Left colon (tissue), 2 donors: ENCODE measurements at places on chromosomes 1 and 21. TPM values are rescaled to one million over a fixed set of nuclear protein-coding genes. Genes with fewer than 3 reads are reported as not detected.

GRCh38 chr1:171984850-171985485 is 143.7 kb downstream of the DNM3 start:
- no peak for DNase-seq

- DNase-seq = no peak
These were observed 31.5 kb downstream of the GPR52 start for GRCh38 chr1:174479281-174479680.

DNA sequence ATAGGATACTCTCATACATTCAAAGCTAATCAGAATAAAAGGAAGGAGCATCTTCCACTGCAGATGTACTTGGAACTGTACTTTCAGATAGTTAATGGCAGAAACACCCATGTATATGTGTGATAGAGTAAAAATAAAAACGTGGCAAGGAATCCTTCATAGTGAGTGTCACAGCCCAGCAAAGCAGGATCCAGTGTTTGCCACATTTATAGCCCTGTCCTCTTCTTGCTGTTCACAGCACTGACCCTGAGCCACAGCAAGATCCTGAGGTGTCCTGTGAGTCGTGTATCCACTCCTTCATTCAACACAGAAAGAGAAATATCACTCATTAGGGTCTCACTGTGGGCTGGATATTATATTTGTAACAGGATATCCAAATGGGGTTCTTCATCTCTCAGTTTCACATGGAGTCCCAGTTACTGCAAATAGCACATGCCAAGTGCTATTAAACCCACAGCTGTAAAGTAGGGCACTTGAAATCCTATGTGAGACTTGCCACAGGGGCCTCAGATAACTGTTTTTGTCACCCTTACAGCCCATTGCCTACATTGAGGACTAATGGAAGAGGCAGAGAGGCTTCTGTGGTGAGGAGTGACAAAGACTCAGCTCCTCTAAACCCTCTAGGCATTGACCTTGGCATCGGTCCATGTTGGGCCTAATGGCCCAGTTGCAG is 41.3 kb downstream of the CYP2J2 start:
- DNase-seq = no peak

DNA sequence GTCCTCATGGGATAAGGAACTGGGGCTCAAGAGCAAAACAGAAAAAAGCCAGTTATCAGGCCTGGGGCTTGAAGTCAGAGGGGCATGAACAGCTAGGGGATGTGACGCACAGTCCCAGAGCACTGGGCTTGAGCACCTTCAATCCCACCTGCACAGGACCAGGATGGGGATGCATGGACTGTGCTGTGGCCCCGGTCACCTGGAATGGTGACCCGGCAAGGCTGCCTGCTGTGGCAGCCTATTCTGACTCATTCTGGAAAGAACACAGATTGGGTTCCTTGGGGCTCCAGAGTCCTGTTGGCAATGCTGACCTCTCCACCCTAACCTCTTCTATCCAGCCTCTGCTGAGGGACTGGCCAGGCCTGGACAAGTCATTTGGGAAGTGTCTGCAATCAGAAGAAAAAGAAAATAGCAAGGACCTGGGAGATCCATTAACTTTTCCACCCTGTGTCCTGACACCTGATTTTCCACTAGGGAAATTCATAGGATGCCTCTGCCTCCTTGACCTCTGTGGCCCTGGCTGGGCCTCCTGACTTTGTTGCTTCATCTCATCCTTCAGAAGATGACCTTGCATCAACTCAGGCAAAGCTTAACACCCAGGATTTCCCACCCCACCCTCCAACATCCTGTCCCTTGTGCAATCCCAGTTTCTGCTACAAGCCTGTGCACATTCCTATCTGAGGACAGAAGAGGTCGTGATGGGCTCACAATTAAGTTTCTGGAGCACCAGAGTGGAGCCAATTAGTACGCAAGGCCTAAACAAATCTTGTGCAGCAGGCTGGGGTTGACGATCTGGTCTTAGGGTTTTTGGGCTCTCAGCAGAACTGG is 17.9 kb upstream of the FMOD start:
- DNase-seq = peak; percentile 58

GRCh38 chr1:59432531-59433439 is 135.9 kb downstream of the FGGY start:
- DNase-seq = no peak

DNA sequence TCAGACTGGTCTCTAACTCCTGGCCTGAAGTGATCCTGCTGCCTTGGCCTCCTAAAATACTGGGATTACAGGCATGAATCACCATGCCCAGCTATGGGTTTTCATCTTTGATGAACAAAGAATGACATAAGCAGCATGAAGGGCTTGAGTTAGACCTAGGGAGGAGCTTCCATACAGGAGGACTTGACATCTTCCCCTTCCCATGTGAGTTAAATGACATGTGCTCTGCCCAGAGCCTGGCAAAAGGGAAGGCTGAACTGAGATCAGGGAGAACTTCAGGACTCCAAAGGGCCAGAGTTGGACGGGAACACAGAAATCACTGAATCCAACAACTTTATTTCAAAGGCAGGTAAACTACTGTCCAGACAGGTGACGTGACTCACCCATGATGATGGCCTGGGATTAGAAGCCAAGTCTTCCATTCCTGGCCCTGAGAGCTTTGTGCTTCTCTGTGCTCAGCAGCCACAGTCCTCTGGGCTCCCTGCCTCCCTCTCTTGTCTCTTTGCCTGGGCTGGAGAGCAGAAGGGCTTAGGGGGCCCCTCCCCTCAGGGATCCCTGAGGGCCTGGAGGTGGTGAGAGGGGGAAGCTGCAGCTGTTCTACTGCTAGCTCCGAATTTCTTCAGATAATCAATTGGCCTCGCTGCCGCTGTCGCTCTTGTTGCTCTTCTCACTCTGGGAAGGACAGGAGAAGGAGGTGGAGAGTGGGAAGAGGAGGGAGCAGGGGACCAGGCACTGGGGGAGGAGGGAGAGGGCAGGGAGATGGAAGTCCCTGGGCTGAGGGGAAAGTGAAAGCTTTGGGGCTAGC is 7.6 kb downstream of the NHLH1 start:
- DNase-seq = no peak

- DNase-seq = no peak
These were observed 49.6 kb upstream of the DAB1 start for GRCh38 chr1:57473448-57473847.

DNA sequence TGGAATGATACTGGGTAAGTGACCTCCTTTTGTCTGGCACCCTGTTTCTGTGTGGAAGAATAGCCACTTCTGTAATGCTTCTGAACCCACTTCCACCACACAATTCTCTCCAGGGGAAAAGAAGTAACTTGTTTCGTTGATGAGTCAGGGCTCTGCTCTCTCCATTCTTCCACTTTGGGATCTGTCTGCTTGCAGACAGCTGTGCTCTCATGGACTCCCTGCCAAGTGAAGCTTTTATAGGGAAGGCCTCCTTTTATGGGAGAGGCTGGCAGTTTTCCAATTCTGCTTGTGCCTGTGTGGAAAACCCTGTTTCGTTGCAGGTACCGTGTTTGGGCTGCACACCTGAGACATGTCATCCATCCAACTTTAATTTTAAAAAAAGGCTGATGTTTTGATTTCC is 130.7 kb downstream of the GIPC2 start:
- peak; percentile 48 for DNase-seq

- DNase-seq = no peak
These were observed 479.8 kb upstream of the VAMP3 start for GRCh38 chr1:7290971-7291970.

DNA sequence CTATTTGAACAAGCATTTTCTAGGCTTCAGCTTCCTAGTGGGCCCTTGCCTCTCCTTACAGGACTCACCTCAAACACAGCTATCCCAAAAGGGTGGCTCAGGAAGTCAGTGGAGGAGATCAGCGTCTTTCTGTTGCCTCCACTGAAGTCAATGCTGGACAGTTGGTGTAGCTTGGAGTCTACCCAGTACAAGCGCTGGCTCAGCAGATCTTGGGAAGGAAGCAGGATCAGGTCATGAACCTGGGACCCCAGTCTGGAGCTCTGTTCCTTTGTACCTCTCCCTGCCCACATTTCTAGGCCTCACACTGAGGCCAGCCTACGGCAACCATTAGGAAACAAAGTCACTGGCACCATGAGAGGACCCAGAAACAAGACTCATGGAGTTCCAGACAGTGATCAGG is 23.7 kb upstream of the MAGOH start:
- DNase-seq = no peak

The RBP7 gene
- 2.1 TPM for total RNA-seq

The ADAM30 gene
- not detected for total RNA-seq

The CR1L gene
- not detected for total RNA-seq

The RGS1 gene
- 11.0 TPM for total RNA-seq

The DONSON gene
- 7.3 TPM for total RNA-seq
